ENCODE measurements at places on chromosomes 12 and 14.
A peak's percentile ranks its signal among the peaks of the same experiment; 100 is the strongest.

DNA sequence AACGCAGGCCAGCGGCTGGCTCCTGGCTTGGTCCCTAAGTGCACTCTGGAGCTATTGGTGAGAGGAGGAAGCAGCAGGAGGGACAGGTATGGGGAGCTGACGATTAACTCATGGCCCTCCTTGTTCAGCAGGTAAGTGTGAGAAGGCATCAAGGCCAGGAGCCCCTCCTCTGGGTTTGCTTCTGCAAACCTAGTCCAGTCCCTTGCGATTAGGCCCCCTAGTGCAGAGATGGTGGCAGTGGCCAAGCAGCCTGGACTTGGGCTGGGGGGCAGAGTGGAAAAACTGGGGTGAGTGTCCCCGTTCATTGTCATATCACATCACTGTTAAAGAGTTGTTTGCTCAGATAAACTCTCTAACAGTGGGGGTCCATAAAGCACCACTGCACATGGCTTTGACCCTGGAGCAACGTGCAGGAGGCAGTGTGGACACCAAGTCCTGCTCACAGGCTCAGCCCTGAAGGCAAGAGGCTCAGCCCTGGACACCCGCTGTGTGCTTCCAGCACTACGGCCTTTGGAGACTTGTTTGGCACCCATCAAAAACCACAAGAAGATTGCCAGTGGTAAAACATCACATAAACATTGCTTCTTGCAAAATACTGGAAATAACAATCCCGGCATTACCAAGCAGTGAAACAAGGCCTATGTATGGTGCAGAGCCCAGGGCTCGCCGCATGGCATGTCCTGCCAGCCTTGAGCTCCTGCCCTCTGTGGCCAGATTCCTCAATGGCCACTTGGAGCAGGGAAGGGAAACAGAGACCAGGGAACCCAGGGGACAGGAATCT, 184.3 kb upstream of the RTL1 start:
- no peak for DNase-seq

- no peak for DNase-seq
Measured at GRCh38 chr14:22155571-22155970, 433.5 kb downstream of the DAD1 start.

GRCh38 chr12:103742349-103742932, 98.6 kb downstream of the NT5DC3 start:
- no peak for DNase-seq

GRCh38 chr12:122726080-122726558, 4.5 kb downstream of the HCAR1 start:
- DNase-seq, result no peak

- DNase-seq, result no peak
Measured at GRCh38 chr12:100951756-100952155, 157.2 kb downstream of the ANO4 start.

DNA sequence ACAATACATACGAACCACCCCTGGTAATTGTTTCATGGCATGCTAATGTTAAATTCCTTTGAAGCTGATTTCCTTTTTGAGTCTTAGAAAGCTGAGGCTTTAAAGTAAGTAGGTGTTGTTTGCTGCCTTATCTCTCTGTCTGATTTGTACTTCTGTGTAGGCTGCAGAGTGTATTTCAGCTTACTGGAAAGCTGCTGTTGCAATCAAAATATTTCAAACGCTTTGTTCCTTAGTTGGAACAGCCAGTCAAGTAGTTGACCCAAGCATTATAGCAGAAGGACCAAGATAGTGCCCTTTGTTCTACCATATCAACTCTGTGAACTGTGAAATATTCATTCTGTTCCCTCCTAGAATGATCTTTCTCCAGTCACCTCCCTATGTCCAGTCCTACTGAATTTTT, 3.1 kb downstream of the PKP2 start:
- no peak for DNase-seq

DNA sequence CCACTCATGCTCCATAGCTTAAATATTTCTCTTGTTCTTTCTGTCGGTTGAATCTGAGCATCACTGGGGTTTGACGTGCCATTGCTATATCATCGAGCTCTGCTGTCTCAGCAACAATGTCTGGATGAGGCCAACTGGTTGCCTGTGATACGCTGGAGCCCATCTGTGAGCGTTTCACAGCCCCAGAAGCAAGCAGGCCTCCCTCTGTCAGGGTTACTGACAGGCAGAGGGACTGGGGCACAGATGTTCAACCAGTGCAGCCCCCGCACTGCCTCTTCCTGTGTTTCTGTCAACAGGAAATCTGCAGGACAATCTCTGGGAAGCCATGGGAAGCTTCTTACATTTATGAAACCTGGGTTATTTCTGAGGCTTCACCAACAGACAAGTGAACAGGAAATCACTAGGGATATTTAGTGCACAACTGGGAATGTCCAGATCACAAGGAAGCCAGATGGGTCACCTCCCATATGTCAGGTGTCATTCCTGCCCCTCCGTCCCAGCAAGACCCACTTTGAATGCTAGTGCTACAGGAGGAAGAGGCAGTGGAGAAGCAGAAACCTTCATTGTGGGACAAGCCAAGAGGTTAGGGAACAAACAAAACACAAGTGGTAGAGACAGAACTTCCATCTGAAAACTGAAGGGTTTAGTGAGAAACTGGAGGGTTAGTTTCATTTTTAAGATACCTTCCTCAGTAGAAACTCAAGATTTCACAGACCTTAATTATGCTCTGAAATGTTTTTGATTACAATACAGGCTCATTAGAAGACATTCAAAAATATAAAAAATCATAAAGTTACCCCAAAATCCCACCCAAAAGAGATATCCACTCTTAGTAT, 24.1 kb downstream of the DMAC2L start:
- peak; percentile 57 for DNase-seq

DNA sequence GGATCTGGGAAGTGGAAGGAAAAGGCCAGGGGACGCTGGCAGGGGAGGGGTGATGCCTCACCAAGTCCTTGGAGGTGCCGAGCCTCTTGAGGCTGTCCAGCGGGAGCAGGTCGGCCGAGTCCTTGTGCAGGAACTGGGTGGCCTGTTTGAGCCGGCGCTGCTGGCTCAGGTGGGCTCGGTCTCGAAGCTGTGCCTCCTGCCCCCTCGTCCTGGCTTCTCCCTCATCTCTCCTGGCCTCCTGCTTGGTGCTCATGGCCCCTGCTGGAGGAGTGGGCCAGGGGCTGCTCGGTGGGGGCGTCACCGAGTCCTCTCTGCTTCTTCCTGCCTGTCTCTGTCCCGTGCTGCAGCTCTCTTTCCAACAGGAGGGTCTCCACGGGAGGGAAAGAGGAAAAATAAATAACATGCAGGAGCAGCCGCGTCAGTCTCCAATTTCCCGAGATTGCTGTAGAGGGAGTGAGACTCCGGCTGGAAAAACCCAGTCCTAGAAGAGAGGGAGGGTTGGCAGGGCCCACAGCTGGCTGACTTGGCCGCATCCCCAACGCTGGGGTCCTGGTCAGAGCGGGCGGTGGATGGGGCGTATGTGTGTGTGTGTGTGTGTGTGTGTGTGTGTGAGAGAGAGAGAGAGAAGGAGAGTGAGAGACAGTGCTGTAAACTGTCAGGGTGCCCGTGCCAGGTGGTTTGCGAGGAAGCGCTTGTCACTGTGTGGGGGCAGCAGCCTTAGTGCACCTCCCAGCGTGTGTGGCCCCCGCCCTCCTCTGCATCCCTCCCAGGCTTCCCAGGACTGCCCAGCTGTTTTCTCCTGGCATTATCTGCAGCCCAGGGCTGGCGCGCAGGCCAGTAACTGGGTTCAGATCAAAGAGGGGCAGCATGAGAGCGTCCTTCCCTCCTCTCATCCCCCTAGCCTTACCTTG, at the start of gene NRIP2:
NRIP2 (minus strand) TSS at position 455 of the 911 bp plus-strand sequence; CDS start at position 403, 52 bp downstream.
- no peak for DNase-seq

- no peak for DNase-seq
Measured at GRCh38 chr12:52060498-52061177, 9.1 kb upstream of the ATG101 start.

DNA sequence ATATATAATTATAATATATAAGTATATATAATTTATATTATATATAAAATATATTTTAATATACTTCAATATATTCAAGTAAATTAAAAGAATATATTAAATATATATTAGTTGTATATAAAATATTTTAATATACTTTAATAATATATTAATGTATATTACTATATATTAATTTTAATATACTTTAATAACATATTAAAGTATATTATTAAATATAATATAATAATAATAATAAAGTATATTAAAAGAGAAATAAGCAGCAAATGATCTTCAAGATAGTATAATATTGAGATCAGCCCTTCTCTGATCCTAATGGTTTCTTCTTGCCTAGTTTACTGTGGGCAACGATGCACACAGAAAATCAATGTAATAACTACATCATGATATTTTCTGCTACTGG, 2.3 kb downstream of the OR4M1 start:
- DNase-seq, result no peak

DNA sequence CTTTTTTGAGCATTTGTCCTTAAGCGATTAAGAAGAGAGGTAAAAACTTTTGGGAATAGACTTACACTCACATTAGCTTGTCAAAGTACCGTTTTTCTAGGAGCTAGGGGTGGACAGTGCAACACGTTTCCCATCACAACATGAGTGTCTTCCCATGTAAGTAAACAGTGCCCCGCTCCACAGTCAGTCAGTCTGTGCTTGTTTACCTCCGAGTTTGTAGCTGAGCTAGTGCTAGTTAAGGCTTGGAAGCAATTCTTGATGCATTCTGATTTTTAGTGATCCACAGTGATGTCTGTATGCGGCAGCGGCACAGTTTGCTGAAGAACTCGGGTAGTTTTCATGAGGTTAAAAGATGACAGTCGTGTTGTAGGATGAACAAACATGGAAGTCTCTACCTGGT, 941 bp downstream of the ZDHHC17 start:
- peak; percentile 15 for DNase-seq

DNA sequence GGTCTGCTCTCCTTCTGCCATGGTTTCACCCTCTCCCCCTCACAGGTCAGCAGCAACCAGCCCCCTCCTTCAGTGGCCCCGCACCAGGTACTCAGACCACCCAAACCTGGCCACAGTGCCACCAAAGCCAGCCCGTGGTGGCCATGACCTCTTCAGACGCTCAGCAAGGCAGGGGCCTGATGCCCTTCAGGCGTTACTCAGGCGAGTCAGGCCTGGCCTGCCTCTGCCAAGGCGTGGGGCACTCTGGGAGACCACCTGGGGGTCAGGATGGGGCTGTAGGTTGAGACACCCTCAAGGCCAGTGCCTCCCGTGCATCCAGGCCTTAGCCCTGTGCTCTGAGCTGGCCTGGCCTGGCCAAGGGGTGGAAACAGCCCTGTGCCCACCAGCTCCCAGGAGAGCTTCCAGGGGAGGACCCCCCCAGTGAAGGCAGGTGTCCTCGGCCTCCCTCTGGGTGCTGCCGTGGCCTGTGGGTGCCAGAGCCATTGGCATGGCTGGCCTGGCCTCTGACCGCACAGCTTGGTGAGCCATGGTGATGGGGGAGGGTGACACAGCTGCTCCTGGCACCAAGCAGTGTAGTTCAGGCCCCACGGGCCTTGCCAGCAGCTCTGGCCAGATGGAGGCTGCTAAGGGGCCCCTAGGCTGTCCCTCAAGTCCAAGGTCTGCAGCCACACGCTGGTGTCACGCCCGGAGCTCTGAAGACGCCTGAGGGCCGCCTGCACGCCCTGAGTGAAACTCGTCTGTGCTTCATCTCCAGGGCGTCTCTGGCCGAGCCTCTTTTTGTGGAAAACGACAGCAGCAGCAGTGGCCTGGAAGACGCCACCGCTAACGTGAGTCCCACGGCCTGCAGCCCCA, 15.1 kb downstream of the XRCC3 start:
- no peak for DNase-seq

- no peak for DNase-seq
Measured at GRCh38 chr14:95677179-95677835, 8.9 kb upstream of the TCL1B start.

GRCh38 chr14:100201701-100202100, 37.2 kb upstream of the YY1 start:
- no peak for DNase-seq

GRCh38 chr14:104979758-104980610, 1.8 kb upstream of the AHNAK2 start:
- DNase-seq, result no peak

DNA sequence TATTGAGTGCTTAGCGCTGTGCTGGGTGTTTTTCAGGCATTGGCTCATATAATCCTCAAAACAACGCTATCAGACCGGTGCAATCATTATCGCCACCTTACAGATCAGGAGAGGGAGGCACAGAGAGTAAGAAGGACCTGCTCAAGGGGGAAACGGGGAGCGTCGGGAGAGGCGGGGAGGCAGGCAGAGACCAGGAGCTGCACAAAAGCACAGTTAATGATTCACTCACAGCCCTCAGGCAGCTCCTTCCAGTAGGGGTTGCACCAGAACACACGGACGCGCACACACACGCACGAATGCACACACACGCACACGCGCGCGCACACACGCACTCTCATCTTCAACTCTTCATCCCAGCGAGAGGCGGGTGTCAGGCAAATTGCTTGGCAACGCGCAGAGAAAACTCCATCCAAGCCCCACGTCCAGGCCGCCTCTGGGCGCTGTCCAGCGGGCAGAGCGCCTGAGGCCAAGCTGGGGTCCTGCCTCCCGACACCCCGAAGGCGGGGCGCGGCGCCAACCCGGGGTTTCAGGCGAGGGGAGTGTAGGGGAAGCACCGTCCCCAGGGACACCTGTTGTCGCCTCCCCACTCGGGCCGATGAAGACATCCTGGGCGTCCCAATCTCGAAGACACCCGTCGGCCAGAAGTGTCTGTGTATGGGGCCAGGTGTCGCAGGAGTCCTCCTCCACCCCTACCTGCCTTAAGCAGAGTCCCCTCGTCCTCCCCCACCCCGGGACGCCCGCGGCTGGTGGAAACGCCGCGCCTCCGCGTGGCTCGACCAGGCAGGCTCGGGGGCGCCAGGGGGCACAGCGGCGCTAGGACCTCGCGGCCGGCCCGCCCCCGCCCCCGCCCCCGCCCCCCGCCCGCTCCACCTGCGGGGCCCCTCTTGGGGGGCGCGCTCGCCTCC, 35.5 kb upstream of the STON2 start:
- DNase-seq, result peak; percentile 45

DNA sequence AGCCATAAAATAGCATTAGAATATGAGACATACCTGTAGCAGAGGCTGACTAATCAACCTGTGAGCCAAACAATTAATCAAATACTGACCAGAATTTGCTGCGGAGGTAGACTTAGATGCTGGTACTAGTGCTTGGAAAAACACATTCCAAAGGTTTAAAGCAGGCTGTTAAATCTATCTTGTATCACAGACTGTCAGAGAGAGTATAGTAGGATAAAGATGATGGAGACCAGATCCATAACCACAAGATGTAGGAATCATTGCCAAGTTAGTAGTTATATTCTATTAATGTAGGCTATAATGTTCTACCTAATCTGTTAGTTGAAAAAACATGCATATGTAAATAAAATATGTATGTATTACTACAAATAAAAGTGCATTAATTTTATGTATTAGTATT, 726.2 kb downstream of the SLC6A15 start:
- no peak for DNase-seq

- no peak for DNase-seq
Measured at GRCh38 chr12:10226086-10226485, 13.4 kb downstream of the GABARAPL1 start.

All from anterior cingulate cortex (tissue), 58 donors.